ENCODE measurements at places on chromosomes 4 and X.

- no peak for DNase-seq
Measured at GRCh38 chr4:71907782-71908181, 123.9 kb upstream of the GC start.

GRCh38 chr4:186746581-186746980 lies 22.9 kb upstream of the FAT1 start:
- no peak for DNase-seq

- no peak for DNase-seq
Measured at GRCh38 chrX:47497271-47497888, 14.4 kb upstream of the ZNF41 start.

DNA sequence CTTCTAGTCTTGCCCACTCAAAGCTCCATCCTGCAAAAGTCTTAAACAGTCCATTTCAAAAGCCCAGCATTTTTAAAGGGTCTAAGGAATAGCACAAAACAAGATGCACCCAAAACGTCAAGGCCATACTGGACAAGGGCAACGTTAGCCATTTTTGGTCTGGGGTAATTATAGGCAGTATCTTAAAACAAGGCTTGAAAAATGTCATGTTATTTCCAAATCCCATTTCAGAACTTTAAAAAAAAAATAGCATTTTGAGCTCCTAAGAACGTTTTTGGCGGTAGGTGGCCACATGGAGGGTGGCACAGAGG lies 584 bp upstream of the TMEM165 start:
- DNase-seq = no peak

DNA sequence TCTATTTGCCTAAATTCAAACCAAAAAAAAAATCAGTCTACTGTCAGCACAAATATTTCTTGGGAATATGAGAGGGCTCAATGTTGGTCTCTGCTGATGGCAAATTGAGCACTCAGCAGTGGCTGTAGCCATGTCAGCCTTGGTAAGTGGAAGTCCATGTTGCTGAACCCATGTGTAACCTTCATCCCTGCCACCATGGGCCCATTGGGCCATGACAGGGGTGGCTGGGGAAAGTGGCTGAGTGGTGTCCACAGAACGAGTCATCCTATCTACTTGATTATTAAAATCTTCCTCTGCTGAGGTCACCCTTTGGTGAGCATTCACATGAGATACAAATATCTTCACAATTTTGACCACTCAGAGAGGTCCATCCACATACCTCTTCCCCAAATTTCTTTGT lies 56.8 kb upstream of the FAM9B start:
- DNase-seq = no peak

- DNase-seq = no peak
Measured at GRCh38 chrX:7828594-7828993, 14.4 kb upstream of the VCX start.

- no peak for DNase-seq
Measured at GRCh38 chr4:22754116-22754515, 61.4 kb downstream of the GBA3 start.

GRCh38 chr4:73705056-73705432 lies 35.3 kb upstream of the CXCL8 start:
- DNase-seq = no peak

DNA sequence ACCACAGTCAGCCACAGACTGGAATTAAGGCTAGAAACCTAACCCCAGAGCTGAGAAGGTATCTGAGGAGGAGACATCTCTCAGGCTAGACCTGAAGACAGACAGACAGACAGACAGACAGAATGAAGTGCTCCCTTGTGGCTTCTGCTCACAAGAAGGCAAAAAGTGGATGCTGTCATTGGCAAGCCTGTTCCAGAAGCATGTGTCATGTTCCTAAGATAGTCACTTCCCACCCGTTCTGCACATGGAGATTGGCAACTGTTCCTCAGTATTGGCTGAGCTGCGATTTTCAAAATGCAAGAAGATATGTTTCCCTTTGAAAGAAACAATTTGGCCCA lies 166.4 kb downstream of the NSUN7 start:
- no peak for DNase-seq

DNA sequence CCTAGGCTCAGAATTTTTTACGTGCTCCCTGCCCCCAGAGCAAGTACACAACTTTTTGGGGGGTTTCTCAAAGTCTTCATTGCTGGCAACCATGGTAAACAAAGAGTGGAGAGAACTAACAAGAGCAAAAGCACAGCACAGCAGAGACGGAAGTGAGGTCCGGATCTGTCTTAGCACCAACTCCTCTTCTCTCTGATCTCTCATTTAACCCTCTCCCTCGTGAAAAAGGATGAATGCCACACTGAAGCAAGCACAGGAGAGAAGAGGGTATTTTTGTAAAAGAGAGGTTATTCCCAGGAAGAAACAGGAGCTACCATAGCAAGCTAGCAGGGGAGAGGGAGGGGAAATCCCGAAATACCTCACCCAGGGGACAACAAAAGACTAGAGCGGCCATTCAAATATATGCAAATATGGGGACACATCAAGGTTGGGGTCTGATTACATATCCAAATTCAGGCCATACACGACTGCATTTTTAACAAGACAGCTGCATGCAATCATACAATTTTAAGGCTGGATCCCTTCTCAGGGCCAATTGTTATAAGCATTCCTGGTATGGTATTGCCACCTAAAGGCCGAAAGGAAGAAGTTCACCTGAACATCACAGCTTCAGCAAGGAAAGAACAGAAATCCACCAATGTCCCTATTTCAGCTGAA lies 46.6 kb downstream of the CD40LG start:
- no peak for DNase-seq

DNA sequence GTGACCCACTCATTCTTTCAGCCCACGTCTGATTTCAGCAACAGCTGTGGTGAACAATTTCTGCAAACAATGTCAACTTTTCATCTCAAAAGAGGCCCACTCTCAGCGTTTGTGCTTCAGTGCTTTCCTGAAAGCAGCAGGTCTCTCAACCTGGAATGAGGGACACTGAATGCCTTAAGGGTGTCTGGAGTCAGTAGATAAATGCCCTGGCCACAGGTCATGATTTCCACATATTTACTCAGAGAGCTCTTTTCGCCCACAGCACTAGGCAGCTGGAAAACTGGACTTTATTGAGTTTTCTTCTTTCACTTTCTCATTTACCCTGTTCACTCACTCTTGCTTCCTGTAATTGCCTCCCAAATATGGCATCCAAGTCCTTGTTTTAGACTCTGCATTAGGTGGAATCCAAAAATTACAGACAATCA lies 52.8 kb downstream of the NPFFR2 start:
- DNase-seq = no peak

- no peak for DNase-seq
Measured at GRCh38 chr4:177957596-177958360, 515.5 kb upstream of the AGA start.

DNA sequence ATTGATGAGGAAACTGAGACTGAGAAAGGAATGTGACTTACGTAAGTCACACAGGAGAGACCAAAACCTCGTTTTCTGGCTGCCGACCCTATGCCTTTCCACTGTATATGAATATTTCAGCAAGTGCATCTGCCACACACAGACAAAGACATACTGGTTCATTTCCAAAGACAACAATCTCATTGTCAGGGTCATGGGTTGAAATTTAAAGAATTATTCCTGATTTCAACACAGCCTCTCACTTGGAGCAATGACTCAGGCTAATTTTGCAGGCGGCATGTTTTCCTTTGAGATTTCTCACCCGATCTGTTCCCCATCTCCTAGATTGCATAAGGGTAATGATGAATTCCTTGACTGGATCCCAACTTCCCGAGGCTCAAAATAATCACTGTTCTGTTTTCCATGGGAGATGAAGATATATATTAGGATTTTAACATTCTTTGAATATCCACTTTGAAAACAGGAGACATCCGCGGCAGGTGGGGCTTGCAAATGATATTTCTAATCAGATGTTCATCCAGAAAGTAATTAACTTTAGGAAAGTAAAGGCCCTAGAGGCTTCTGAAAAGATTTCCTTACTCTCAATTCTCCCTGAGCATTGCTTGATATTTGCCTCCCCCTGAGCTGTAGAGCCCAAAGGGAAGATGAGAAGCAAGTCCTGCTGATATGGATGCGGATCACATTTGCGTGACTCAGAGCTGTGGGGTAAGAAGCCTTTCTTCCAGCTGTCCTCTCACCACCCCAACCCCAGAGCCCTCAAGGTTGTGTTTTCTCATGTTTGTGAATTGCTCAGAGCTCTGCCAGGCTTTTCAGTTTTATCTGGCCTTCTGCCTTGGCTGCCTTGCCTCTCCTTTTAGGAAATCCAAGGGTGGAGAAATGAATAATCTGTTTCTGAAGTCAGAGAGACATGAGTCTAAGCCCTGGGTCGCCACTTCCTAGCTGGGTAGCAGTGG lies 361.1 kb upstream of the BOD1L1 start:
- no peak for DNase-seq

DNA sequence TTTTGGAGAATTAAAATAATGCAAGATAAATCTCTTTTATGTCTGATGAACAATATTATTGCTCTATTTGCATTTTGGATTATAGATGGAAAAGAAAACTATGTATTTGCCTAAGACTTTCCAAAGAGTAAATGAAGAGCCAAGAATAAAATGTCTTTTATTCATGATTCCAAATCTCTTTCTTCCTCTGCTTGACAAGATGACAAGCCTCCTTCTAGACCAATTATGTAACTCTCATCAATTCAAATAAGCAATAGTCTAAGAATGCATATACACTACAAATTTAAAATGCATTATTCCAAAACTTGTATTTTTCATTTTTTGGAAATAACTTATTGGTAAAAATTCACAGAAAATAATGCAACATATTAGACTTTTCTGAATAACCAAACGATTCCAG lies 377.3 kb downstream of the GASK1B start:
- no peak for DNase-seq

- no peak for DNase-seq
Measured at GRCh38 chr4:40990899-40991265, 223.5 kb downstream of the APBB2 start.

GRCh38 chrX:102694749-102695148 lies 17.5 kb upstream of the GPRASP2 start:
- DNase-seq = no peak

DNA sequence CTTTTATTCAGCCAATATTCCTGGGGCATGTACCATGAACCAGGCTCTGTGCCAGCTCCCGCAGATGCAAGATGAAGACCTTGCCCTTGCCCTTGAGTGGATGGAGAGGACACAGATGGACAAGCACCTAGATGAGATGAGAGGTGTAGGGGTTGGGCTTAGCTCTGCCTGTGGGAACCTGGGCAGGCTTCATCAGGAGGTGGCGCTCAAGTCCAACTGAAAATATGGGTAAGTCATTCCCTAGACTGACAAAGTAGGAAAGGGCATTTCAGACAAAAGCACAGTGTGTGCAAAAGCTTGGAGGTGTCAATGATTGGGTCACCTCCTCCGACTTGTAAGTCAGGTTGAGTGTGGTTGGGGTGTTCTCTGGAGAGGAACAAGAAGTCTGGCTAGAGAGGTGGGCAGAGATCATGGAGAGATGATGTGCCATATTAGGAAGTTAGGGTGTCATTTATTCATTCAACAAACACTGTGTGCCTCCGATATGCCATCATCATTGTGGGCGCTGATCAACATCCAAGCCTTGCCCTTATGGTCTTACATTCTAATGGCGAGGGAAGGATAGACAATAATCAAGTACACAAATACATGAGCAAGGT lies 64.6 kb downstream of the ANAPC4 start:
- DNase-seq = no peak

- no peak for DNase-seq
Measured at GRCh38 chrX:131288738-131289511, at the start of gene IGSF1. TSS of gene IGSF1 (minus strand) at chrX:131289306. CDS start at chrX:131286674, 2,632 bp downstream.

DNA sequence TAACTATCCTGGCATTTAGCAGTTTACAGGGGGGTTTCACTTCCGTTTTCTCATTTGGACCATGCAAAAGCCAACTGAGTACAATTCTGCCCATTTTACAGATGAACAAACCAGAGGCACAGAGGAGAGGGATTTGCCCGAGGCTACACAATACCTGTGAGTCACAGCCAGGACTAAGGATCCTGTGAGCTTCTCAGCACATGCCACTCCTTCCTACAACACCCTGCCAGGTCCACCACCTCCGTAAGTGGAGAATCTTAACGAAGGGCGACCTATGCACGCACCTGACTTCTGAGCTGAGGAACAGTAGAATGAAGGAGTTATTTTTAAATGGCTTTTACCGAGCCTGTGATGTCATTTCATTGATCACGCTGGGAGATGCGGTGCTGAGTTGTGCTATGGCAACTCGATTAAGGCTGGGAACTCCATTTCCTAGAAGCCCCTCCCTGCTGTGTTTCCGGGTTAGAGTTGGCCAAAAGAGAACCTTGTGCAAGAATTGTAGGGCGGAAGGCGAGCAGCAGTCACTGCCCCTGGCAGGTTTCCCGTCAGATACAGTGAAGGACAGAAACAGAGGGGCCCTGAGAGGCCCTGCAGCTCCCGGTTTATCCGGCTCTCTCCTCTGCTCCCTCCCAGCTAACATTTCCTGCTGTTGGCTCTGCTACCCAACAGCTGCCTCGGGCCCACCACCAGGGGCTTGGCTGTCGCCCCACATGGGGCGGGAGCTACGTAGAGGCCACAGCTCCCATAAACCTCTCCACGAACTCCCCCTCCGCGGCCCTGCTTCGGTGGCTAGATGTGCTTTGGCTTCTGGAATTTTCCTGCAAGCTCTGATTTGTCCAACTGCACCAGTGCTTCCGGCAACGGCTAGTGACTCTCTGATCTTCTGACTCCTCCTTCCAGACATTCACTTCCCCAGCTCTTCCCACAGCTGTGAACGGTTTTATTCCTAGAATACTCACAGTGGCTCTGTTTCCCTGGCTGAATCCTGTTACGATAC lies 75.1 kb upstream of the USP9X start:
- peak; percentile 20 for DNase-seq

DNA sequence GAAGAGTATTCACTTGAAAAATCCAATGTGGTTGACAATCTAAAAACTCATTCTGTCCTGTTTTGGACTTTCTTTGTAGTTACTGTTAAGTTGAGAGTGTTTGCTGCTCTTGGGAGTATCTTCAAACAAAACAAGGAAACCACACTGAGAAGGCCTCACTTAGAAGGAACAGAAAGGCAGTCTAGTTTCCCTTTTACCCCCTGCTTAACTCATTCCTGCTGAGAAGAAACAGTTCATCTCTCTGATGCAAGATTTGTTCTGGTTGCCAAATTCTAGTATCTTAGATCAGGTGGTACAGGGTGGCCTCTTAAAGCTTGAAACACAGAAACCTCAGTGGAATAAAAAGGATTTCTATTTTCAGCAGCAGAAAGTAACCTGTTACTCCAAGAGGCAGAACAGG lies 41.4 kb downstream of the GUCY2F start:
- DNase-seq = no peak

GRCh38 chr4:8272472-8273428 lies 3.2 kb downstream of the HTRA3 start:
- no peak for DNase-seq

GRCh38 chr4:107213880-107214279 lies 177.8 kb upstream of the DKK2 start:
- no peak for DNase-seq

DNA sequence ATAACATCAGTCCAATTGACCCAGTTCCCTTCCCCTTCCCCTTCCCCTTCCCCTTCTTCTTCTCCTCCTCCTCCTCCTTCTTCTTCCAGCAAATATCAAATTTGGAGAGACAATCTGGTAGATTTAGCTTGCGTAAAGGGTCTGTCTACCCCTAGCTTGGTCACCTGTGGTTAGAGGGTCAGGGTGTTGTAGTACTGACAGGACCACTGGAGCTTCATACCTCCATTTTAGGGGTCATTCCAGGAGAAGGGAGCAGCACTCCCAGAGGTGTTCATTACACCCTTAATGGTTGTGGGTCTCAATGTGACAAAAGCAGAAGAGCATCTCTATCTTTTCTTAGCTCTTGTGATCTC lies 3.7 kb upstream of the FGB start:
- no peak for DNase-seq

- no peak for DNase-seq
Measured at GRCh38 chr4:44558031-44558605, 93.3 kb downstream of the YIPF7 start.

- no peak for DNase-seq
Measured at GRCh38 chr4:47798165-47798564, 39.7 kb downstream of the CORIN start.

- no peak for DNase-seq
Measured at GRCh38 chr4:146469022-146469421, 52.7 kb downstream of the SLC10A7 start.
